Right lobe of liver (tissue), 6 donors: ENCODE measurements at places on chromosomes 5 and 9. TPM values are rescaled to one million over a fixed set of nuclear protein-coding genes. Genes with fewer than 3 reads are reported as not detected.

Gene ACTL7A
- not detected for total RNA-seq

Gene DOCK2
- 14.5 TPM for total RNA-seq

Gene LVRN
- total RNA-seq: not detected

Gene SAPCD2
- not detected for total RNA-seq

Gene C5orf22
- 11.1 TPM for total RNA-seq

Gene PIP5KL1
- 0.58 TPM for total RNA-seq

Gene PTPN3
- total RNA-seq: 15.0 TPM

Gene ST6GALNAC4
- total RNA-seq: 15.5 TPM

Gene RLN1
- total RNA-seq: not detected

Gene WDR38
- not detected for total RNA-seq

Gene CTSL
- total RNA-seq: 192 TPM

Gene FCN1
- 0.68 TPM for total RNA-seq

Gene IFNA21
- not detected for total RNA-seq

Gene CD14
- 250 TPM for total RNA-seq

Gene TPPP
- 4.3 TPM for total RNA-seq

Gene SPEF2
- total RNA-seq: 1.6 TPM

Gene FAM114A2
- 7.6 TPM for total RNA-seq

Gene PCDHB8
- not detected for total RNA-seq

Gene MIER3
- 14.7 TPM for total RNA-seq

Gene CTSV
- not detected for total RNA-seq

Gene EIF4E1B
- not detected for total RNA-seq

Gene TTC1
- total RNA-seq: 19.9 TPM

Gene FAM221B
- not detected for total RNA-seq

Gene SPATA31C1
- not detected for total RNA-seq

Gene C9
- total RNA-seq: 1,385 TPM

Gene RAD1
- 6.2 TPM for total RNA-seq

Gene ANKRD34B
- total RNA-seq: not detected

Gene ZCCHC9
- 19.1 TPM for total RNA-seq

Gene ZNF474
- total RNA-seq: not detected

Gene NEUROG1
- not detected for total RNA-seq

Gene KCTD16
- 0.02 TPM for total RNA-seq

Gene MARCHF3
- total RNA-seq: 0.49 TPM

Gene FAM174A
- 7.2 TPM for total RNA-seq

Gene CCNO
- total RNA-seq: not detected

Gene AKNA
- 9.2 TPM for total RNA-seq

Gene TAF11L4
- total RNA-seq: not detected

Gene KIF4B
- total RNA-seq: not detected

Gene STC2
- 0.20 TPM for total RNA-seq

Gene SREK1
- 33.0 TPM for total RNA-seq

Gene KLF4
- 9.3 TPM for total RNA-seq

Gene CARD9
- total RNA-seq: 0.48 TPM

Gene CSF1R
- 13.0 TPM for total RNA-seq

Gene FREM1
- total RNA-seq: 0.12 TPM

Gene PRRT1B
- total RNA-seq: 0.25 TPM

Gene COL15A1
- total RNA-seq: not detected

Gene GGTA1
- 3.5 TPM for total RNA-seq

Gene CA9
- total RNA-seq: 0.83 TPM

Gene SLC34A1
- total RNA-seq: 0.12 TPM

Gene AQP7
- 15.0 TPM for total RNA-seq

Gene LAMC3
- 3.8 TPM for total RNA-seq
